ENCODE measurements at places on chromosomes 3 and 15.

DNA sequence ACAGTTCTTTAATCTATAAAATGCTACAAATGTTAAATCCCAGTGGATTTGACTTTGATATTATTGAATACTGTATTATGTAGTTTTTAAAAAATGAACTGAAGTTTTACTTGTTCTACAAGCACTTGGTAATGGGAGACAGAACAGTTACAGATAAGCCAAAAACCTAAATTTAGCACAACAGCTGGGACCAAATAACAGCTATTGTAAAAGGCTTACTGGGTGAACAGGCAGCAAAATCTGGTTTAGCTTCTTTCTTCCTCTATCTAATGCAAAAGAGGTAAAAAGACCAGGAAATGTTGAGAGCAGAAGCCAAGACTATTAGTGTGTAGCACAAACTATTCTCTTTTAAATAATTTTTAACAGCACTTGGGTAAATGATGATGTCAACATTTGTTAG lies 1.6 kb upstream of the ATOSA start:
- DNase-seq, result peak; percentile 92

DNA sequence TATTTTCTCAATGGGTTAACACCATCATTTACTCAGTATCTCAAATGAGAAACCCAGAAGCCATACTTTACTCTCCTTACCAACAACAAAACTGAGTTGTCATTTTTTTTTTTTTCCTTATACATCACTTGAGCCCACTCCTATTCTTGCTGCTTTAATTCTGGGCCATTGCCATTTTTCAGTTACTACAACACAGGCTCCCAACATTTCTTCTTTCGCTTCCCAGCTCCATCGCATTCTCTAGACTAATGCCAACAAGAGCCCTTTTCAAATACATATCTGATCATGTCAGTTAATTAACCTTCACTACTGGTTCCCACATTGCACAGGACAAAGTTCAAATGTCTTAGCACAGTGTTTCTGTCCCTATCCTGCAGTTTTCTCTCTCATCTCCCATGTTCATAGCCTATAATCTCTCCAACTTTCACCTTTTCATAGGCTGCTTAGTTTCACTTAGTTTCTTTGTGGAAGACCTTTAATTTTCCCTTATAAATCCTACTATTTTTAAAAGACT lies 22.5 kb upstream of the ANXA2 start:
- DNase-seq, result no peak

- DNase-seq, result peak; percentile 52
Measured at GRCh38 chr3:123071146-123071545, 4.3 kb downstream of the PDIA5 start.

DNA sequence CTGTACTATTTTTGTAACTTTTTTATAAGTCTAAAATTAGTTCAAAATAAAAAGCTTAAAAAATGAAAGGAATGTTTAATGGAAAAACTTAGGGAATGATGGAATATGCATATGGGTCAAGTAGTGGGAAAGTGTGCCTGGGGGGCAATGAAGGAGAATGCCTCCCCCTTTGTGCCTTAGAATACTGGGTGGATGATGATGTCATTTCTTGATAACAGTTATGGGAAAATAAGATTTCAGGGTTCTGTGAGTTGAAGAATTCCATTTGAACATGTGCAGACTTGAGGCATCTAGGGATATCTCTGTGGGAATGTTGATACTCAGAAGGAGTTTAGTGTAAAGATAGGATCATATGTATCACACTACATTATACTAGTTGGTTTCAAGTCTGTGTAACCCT lies 13.8 kb downstream of the WDR93 start:
- no peak for DNase-seq

GRCh38 chr3:188868803-188869202 lies 303.0 kb upstream of the TPRG1 start:
- no peak for DNase-seq

All from Karpas-422 (cell line).